ENCODE measurements at places on chromosomes 5 and 9. TPM values are rescaled to one million over a fixed set of nuclear protein-coding genes. Genes with fewer than 3 reads are reported as not detected.

Gene ENC1
- 26.5 TPM for polyA plus RNA-seq

DNA sequence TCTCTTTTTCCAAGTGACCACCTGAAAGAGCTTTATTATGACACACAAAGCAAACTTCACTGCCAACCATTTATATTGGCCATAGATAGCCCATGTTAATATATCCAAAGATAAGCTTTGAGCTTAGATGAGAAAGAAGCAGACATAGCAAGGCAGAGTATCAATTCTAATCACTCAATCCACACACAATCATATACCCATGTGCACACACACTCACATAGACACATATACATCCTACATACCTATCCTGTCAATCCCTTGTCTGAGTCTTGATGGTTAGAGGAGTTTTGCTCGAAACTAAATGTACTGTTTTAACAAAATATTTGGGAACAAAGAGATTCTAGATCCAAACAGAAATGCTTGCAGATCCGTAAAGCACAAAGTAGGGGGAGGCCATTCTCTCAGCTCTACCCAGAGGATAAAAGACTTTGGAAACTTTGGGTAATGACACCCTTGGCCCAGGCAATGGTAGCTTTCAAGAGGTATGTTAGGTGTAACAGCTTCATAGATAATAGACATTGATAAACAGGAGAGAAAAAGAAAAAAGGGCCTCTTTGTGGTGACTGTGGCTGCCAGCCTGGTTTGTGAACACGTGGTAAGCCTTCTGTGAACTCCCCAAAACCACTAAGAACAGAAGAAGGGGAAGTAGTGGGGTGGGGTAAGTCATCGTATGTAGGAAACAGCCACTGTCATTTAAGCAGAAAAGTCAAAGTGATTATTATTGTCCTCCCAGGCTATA is 121.6 kb downstream of the TLR4 start:
- no peak for DNase-seq

- no peak for DNase-seq
Measured at GRCh38 chr9:86955561-86955960, 8.3 kb upstream of the GAS1 start.

Gene ECM2
- 1.9 TPM for polyA plus RNA-seq

DNA sequence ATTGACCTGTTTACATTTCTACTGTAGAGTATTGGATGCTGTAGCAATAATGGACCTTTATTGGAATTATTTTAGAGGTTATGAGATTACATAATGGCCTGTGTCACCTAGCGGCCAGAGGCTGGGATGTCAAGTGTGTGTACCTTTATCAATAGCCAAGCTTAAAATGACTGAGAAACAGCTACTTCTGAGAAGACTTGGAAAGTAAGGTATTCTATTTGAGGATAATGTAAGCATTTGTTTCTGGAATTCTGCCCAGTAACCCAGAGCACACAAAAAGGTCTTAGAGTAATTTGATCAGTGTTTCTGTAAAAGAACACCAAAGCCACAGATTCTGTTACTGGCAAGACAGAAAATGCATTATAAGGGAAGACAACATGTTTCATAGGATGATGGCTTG is 116.8 kb downstream of the MACIR start:
- no peak for DNase-seq

DNA sequence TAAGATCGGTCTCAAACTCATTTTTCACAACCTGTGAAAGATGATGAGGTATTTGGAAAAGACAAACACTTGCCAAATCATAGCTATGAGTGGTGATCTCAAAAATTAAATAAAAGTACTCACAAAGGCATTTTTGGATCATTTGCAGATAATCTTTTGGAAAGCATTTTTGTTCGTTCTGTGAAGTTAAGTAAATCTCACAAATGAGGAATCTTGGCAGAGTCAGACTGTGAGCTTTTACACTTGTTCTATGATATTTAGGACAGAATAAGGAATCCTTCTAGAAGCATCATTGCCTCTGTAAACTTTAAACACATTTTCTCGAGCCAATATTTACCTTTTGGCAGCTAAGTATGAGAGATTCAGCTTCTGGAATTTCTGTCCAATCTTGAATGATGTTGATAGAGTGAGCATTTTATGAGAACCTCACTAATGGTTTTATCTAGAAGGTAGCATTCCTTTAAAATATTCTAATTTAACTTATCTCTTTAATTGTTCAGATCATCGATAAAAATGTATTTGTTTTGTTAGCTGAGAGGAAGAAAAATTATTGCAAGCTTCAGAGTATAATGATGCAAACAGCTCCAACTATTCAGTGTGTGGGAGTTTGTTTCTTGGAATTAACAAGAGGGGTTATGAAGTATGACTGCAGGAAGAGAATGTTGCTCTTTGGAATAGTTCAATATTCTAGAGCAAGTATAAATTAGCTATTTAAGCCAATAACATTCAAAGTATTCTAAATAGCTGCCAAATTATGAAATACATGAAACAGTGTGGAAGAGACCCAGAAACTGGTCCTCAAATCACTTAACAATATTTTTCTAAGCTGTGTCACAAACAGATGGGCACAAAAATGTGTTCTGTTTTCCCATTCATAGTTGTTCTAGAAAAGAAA is 48.6 kb upstream of the SLCO6A1 start:
- DNase-seq = peak; percentile 4

DNA sequence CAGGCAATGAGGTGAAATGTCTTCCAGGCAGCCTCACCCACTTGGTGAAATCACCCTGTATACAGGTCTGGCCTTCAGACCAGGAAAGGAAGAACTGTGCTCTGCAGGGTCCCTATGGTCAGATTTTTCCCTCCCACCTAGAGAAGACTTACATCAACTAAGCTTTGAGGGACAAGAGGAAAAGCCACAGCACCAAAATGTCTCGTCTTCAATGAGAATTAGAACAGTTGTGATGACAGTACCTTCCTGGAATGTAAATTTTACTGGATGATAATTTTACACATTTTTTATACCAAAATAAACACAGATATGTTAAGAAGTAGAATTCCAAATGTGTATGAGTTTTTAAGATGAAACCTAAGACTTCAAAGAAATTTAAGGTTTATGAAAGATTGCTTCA is 283.9 kb downstream of the SPOCK1 start:
- DNase-seq = no peak

DNA sequence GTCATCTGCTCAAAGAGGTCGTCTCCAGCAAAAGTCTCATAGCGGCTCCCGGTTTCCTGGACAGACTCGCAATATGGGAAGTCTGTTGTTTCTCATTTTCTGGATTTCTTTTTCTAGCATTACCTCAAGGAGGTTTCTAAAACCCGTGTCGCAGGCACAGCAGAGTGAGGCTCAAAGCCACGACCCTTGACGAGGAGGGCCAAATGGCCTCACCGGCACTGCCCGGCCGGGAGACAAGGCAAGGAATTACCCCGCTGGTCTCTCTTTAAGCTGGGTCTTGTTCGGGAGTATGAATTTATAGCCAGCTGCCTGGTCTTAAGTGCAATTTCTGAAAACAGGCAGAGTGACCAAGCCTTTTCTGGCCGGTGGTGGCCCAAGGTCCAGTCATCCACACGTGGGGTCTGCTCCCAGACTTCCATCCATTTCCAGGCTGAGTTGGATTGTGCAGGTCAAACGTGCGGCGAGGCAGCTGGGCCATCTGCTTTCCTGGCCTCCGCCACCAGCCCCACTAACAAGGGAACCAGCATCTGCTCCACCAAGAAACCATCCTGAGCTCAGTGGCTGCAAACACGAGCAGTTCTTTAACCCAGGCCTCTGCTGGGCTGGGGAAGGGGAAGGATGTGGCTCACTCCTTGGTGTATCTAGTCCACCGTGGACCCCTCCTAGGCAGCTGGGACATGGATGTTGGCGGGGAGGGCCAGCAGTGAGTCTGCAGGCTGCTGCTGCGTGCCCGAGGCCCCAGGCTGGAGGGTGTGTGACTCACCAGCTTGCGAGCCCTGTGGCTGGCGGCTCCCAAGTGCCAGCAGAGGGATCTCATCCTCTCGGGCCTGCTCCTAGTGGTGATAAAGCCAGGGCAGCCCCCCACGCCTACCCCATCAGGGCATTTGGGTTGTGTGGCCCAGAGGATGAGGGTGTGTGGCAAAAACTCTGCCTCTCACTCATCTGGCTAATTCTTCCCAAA is 55.6 kb upstream of the COL5A1 start:
- DNase-seq = no peak

Gene BTNL8
- not detected for polyA plus RNA-seq

Gene HTR4
- polyA plus RNA-seq = not detected

DNA sequence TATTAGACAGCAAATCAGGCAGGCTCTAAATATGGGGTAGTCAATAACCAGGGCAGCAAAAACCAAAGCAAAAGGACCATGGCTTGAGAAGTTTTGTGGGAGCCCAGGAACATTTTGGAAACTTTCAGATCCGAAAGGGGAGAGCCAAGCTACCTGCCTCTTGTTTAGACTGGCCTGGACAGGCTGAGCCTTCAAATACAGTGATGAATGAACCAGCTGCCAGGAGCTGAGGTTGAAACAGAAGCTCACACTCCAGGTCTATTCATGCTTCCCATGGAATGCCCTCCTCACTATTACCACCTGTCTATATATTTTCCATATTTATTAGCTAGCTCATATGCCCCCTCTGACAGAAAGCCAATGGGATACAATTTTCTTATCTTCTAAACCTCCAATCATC is 150.8 kb upstream of the SLC44A1 start:
- no peak for DNase-seq

DNA sequence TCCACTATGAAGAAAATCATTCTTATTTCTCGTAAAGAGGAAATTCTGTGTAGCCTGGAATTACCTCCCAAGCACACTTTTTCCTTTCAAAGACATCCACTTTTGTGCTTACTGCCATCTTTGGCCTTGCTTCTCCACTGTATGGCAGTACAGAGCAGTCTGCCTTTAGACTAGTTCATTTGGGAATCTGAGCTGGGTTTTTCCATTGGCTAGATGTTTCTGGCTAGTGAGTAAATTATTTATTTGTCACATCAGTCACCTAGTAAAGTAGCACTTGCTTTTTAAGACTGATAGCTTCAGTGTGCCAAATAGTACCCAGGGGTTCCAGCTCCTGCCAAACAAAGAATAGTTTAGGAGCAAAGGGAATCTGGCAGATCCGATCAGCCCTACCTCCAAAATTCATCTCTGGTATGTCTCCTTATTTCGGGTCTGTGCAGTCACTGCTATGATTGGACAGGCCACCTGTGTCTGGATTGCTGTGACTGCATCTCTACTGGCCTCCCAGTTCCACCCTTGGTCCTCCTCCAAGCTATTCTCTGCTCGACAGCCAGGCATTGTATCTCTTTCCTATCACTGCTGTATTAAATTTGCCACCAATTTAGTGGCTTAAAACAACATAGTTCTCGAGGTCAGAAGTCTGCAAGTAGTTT is 97.6 kb downstream of the NUDT12 start:
- DNase-seq = no peak

Measured in BJ (cell line).